ENCODE measurements at places on chromosomes 1 and 21.

GRCh38 chr1:99573431-99574217, 72.3 kb upstream of the PALMD start:
- DNase-seq = no peak

DNA sequence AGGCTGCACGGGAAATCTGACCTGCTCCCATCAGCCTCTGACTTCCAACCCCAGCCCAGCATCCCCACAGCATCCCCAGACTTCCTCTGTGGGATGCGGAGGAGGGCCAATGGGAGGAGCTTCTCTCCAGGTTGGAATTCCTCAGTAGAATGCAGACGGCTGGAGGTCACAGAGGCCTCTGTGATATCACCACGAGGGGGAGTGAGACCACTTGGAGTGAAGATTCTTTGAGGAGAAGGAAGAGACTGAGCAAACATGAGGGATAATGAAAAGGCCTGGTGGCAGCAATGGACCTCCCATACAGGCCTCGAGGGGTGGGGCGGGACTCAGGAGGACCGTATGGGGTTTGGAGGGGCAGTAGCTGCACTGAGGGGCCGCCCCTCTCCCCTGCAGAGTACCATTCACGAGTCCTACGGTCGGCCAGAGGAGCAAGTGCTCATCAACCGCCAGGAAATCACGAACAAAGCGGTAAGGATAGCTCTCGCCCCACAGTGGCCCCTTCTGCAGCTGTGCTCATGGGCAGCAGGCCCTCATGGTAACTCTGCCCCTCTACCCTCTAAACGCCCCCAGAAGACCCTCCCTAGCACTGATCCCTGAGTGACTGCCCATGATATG, at the start of gene CATSPER4:
CATSPER4 (plus strand) TSS at position 230 of the 615 bp plus-strand sequence; CDS start at position 256, 26 bp downstream.
- DNase-seq = no peak

- DNase-seq = no peak
Observed at GRCh38 chr1:53273526-53273925, 35.2 kb upstream of the MAGOH start.

DNA sequence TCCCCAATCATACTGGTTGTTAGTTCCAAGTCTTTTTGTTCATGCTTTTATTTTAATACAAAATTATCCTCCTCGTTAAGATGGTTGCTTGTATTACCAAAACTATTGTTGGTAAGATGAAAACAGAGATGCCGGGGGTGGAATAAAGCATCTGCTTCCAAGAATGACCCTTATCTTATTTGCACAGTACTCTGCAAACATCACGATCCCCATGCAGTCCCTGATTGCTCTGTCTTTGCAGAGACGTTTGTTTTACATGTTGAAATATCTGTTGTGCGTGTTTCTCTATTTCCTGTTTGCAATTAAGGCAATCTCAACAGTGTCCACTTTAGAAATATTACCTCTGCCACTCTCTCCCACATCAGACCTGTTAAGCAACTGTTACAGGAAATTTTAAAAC, 141.3 kb upstream of the NCAM2 start:
- DNase-seq = no peak

- DNase-seq = no peak
Observed at GRCh38 chr1:193123751-193124150, 1.9 kb downstream of the CDC73 start.
